ENCODE measurements at places on chromosomes 4 and X. TPM values are rescaled to one million over a fixed set of nuclear protein-coding genes. Genes with fewer than 3 reads are reported as not detected.

- DNase-seq: no peak
Observed at GRCh38 chr4:94214703-94215319, 7.1 kb downstream of the SMARCAD1 start.

The ARMCX4 gene
- 23.6 TPM for total RNA-seq

GRCh38 chr4:93313197-93313596 is 515.4 kb upstream of the ATOH1 start:
- DNase-seq: no peak

The MAOB gene
- total RNA-seq: 19.6 TPM

The ZDHHC15 gene
- 1.8 TPM for total RNA-seq

All from lung (tissue), 17 donors.